ENCODE measurements at places on chromosomes 16 and 17.
A peak's percentile ranks its signal among the peaks of the same experiment; 100 is the strongest.

DNA sequence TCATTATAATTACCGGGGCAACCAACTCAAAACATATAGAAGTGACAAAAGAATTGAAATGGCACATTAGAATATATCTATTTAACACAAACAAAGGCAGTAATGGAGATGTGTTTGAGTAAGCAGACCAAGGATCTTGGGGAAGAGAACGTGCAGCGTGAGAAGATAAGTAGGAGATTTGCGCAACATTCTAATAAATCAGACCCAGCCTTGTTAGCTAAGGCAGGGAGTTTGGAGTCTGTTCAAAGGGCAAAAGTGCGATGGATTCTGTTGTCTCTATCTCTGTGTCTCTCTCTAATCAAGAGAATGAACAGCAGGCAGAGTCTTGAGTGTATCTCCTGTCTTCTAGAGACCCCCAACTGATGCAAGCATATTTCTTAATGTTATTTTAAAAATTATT, 55.0 kb upstream of the FA2H start:
- no peak for DNase-seq

- DNase-seq = no peak
Measured at GRCh38 chr17:37766971-37767370, 22.1 kb upstream of the HNF1B start.

GRCh38 chr17:79473876-79474440, 136.9 kb downstream of the RBFOX3 start:
- no peak for DNase-seq

- DNase-seq = no peak
Measured at GRCh38 chr17:57342963-57343589, 86.8 kb downstream of the MSI2 start.

GRCh38 chr16:27156579-27156978, 46.7 kb upstream of the KDM8 start:
- no peak for DNase-seq

DNA sequence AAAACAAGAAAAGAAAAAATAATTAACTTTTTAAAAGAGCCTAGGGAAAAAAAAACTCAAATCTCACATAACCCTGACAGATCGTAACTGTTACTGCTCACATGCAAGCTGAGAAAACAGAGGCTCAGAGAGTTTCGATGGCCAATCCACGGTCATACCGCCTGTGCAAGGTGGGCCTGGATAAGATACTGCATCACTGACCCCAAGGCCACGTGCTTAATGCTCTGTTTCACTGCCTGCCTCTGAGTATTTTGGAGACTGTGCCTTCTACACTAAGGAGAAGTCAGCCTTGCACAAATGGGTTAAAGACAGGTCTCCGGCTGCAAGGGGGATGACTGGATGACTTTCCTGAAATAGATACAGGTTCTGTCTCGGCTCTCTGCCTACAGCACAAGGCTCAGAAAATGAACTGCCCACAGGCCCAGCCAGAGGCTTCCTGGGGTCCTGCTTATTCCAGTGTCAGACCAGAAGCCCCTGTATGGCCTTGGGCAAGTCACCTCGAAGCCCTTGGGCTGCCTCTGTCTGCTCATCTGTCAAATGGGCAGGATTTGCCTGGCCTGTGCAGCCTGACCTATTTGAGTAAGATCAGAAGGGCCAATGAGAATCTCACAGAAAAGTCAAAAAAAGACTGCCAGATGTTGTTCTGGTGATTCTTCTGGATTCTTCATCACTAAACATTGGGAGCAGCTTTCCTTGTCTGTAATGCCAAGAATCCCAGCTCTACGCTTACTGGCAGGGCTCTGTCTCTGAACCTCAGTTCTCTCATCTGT, 25.8 kb downstream of the CNGB1 start:
- DNase-seq = no peak

- no peak for DNase-seq
Measured at GRCh38 chr17:40588552-40588951, 23.3 kb upstream of the CCR7 start.

DNA sequence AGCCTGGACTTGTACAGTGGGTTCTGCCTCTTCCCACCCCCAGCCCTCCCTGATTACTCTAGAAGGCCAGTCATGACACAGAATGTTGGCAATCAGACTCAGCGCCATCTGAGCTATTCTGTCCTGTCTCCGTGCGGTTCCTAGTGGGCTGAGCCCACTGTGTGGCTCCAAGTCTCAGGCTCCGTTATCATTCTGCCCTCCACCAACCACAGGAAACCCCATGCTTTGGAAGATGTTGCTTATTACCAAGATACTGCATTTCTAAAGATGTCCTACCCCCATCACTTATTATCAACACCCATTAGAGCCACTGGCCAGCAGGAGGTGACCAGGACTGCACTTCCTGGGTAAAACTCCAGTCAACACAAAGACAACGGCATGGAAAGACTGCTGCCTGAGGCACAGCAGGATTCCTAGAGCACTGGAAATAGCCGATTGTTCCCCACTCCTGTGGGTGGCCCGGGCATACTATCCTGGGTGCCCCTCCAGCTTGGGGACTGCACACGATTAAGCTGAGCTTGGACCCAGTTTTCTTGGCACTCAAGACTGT, 133.6 kb downstream of the AATF start:
- DNase-seq = no peak

GRCh38 chr16:88651989-88652761, 1.3 kb upstream of the CYBA start:
- no peak for DNase-seq

DNA sequence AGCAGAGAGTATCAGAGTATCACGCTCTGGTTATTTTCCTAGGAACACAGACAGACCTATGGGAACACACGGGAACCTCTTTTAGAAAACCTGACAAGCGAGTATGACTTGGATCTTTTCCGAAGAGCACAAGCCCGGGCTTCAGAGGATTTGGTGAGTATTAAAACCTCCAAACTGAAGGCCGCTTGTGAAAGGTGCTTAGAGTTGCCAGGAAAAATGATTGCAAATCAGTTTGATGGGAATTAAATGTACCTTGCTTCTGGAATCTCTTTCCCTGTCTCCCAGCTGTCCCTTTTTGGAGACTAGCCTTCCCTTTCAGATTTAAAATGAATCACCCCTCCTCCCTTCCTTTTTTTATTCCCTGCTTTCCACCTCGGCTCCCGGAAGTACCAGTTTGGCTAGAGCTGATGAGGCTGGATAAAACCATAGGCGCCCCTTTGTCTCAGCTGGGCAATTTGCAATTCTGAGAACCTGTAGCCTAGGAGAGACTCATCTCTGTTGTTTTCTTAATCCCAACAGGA, 27.3 kb downstream of the KAT7 start:
- DNase-seq = peak; percentile 26

DNA sequence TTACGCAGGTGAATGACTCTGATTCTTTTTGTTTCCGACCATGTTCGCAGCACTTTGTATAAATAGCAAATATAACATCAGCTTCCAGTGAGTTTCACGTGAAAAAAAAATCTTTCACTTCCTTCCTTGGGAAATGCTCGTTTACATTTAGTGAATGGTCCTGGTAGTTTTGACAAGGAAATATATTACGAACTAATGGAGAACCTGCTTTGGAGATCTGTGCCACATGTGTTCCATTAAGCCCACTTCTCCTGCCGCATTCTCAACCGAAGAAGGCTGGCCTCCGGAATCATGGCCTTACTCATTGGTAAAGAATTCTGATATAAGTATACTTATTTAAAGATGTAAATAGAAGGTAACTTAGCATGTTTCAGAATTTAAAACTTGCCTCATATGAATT, 3.6 kb downstream of the CRAMP1 start:
- no peak for DNase-seq

- DNase-seq = no peak
Measured at GRCh38 chr17:58918072-58918471, 162.4 kb downstream of the PPM1E start.

DNA sequence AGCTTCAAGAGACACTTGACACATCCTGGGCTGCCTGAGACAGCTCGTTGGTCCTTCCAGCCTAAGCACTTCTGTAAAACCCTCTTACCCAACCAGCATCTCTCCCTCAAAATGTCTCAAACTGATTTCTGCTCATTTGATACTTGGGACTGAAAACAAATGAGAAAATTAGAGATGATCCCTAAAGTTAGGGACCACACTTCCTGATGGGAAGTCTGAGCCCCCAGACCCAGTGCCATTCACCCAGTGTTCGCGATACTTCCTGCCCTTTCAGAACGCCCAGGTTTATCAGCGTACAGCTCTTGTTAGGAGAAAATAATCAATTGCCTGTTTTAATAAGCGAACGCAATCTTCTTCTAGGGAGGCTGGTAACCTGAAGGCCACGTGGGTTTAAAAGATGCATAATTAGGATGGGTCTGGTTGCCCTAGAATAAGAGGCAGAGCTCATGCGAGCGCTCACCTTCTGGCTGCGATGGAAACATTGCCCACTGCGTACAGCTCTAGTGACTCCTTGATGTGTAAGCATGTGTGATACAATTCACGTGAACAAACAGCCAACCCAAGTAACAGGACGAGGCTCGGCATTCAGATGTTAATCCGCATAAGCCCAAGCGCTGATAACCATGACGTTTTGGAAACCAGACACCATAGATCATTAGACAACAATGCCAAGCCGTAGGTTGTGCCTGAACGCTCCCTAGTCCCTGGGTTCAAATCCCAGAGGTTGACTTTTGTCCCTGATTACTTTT, 213.1 kb downstream of the FOXL1 start:
- no peak for DNase-seq

GRCh38 chr16:79451196-79451816, 149.2 kb downstream of the MAF start:
- peak; percentile 43 for DNase-seq

DNA sequence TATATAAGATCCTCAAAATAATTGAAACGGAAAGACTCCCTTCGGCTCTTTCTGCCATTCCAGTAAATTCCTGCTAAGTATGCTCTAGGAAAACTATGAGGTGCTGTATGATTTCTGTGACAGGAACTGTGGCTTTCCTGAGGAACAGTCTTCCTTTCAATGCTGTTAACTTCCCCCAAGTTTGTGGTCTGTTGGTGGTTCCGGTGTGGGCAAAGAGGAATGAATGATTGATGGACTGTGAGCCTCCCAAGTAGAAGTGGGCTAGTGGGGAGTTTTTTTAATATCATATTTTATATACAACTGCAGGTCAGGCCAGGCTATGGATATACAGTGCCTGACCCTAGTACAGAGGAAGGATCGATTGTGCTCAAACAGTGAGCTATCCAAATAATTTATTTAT, 560.7 kb upstream of the RBFOX1 start:
- no peak for DNase-seq

DNA sequence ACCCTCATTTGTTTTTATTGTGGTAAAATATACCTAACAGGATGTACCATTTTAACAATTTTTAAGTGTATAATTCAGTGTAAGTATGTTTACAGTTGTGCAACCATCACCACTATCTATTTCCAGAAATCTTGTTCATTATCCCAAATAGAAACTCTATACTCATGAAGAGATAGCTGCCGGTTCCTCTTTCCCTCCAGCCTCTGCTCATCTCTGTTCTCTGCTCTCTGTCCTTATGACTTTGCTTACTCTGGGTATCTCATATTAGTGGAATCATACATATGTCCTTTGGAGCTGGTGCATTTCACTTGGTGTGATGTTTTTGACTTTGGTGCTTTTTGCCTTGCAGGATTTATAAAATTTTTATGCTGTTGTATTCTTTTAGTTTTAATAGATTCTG, 19.4 kb downstream of the CYLD start:
- no peak for DNase-seq

DNA sequence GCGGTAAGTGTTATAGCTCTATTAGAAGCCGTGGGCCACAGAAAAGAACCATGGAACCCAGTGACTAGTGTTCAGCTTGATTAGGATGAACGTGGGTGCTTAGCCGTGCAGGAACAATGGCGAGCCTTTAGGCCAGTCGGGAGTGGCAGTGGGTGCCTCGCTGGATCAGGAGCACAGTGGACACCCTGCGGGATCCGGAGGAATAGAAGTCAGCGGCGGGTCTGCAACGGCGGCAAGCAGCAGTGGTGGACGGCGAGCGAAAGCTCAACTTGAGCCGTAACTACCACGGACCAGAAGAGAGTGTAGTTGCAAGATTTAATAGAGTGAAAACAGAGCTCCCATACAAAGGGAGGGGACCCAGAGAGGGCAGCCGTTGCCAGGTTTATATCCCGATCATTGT, 37.3 kb upstream of the CDH15 start:
- DNase-seq = no peak

GRCh38 chr16:685967-686366, 1.8 kb upstream of the JMJD8 start:
- no peak for DNase-seq

DNA sequence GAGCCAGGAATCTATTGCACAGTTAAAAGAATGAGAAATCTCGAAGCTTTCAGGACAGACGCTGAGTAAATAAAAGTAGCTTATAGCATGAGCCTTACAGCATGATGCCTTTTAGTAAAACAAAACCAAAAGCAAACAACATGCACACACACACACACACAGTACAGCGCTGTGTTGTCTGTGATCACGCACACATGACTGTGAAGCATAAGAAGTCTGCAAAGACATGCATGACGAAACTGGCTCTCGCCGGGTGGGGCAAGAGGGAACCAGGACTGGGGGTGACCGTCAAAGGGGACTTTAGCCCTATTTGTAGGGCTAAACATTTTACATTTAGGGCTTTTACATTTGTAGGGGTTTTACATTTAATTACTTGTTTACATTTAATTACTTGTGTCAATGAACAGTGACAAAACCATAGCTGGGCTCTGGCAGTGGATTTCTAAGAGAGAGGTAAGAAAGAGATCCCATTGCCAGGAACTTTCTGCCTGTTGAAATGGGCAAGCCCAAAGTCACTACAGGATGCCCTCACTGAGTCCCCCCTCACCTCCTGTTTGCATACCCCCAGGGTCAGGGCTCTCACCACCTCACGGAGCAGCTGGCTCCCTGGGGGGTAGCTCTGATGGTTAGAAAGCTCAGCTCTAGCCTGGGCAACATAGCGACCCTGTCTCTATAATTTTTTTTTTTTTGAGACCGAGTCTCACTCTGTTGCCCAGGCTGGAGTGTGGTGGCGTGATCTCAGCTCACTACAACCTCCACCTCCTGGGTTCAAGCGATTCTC, 2.0 kb upstream of the TNFRSF13B start:
- no peak for DNase-seq

GRCh38 chr17:72539981-72540897, 419.4 kb downstream of the SOX9 start:
- DNase-seq = peak; percentile 83

DNA sequence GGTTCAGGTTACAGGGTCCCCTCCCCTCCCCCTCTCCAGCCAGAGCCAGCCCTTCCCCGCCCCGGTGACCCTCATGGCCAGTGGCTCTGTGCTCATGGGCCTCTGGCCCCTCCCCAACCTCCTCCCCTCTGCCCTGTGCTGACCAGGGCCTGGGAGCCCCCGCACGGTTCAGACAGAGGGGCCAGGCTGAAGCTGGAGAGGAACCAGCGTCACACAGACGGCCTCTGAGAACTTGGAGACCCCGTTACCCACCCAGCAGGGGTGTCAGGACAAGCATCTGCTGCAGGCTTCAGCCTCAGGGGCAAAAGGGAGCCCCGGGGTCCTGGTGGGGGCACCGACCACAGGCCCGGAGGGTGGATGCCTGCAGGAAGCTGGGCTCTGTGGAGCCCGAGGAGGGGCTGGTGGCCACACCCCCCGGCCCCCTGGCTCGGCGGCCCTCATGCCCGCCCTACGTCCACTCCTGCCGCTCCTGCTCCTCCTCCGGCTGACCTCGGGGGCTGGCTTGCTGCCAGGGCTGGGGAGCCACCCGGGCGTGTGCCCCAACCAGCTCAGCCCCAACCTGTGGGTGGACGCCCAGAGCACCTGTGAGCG, at the start of gene WFIKKN1:
WFIKKN1 (plus strand) TSS at position 171 of the 591 bp plus-strand sequence; CDS start at position 440, 269 bp downstream.
- no peak for DNase-seq

GRCh38 chr16:57882792-57883191, 80.5 kb upstream of the KIFC3 start:
- no peak for DNase-seq

- no peak for DNase-seq
Measured at GRCh38 chr16:11794447-11794846, 2.6 kb downstream of the ZC3H7A start.

GRCh38 chr16:70483426-70483825, 29.0 kb downstream of the FCSK start:
- no peak for DNase-seq
